ENCODE measurements at places on chromosomes 2 and 18. TPM values are rescaled to one million over a fixed set of nuclear protein-coding genes. Genes with fewer than 3 reads are reported as not detected.

Gene UGT1A4
- total RNA-seq: 0.09 TPM

Gene ABCA12
- 0.14 TPM for total RNA-seq

Gene SERPINB10
- 1.7 TPM for total RNA-seq

Gene SPR
- 1.8 TPM for total RNA-seq

Gene LOXHD1
- 0.24 TPM for total RNA-seq

Gene ASB18
- total RNA-seq: not detected

Gene DLX2
- 0.09 TPM for total RNA-seq

Gene RNU2-63P
- 91.1 TPM for total RNA-seq

Gene AKAIN1
- 0.14 TPM for total RNA-seq

Gene HOXD9
- total RNA-seq: 0.14 TPM
